ENCODE measurements at places on chromosomes 2 and 18.

GRCh38 chr2:129763966-129764365 lies 215.5 kb upstream of the RAB6C start:
- no peak for DNase-seq

DNA sequence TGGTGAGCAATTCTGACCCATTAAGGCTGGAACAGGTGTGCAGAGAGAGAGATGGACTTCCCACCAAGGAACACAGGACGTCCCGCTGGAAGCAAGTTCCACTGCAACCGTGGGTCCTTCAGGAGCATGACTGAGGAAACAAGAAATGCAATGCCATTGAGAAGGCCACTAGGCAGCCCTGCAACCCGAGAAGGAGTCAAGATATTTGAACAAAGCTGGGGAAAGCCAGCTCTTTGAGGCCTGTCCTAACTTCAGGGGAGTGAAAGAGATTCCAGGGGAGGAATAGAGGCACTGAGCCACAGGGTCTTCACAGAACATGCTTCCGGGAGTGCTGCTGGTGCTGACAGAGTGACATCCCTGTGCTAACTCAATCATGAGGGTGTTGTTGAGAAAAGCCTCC lies 153.8 kb upstream of the ZNF236 start:
- DNase-seq: no peak

GRCh38 chr2:88903749-88904353 lies 212.4 kb downstream of the RPIA start:
- no peak for DNase-seq

DNA sequence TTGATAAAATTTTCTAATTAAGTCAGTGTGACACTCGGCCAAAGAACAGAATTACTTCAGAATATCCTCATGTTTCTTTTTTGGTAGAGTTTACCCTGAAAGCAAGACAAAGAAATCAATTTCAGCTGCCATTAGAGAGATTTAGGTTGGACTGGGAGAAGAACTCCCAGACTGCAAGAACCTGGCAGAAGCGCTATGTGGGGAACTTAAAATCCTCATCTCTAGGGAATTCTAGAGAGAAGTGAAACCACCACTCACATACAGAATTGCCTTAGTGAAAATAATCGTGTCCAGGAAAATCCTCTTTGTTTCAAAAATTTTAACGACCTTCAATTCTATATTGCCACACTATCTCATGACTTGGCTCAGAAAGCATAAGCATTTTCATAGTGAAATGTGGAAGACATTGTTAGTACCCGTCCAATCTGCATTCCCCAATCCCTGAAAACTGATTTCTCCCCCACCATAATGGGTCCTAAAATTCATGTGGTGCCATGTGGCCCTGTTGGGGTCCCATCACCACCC lies 297.3 kb upstream of the MEIS1 start:
- DNase-seq: no peak

DNA sequence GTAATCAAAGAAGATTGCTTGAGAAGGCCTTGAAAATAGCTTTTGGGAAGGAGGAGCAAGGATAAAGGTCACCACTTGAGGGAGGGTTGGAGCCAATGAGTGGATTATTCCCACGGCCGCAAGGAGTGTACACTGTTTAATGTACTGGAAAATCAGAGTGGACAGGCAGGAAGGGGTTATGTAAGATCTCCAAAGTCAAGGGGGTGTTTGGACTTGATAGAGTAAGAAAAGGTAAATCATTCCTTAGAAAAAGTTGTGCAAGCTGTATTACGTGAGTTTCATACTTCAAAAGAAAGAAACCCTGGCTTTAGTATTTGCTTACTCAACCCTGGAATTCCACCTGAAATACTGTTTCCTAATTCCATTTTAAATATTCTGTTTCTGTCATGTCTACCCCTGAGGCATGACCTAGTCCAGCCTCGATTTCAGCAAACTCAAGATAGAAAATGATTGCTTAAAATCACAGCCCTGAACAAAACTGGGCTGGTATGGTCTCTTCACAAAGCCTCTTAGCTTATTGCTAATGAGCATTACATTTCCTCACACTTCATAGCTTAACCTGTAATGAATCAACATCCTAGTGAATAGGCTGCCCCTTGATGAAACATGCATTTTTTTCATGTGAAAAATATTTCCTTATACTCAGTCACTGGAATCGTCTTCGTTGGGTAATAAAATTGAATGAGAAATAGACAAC lies 1.1 kb downstream of the MREG start:
- DNase-seq: no peak

DNA sequence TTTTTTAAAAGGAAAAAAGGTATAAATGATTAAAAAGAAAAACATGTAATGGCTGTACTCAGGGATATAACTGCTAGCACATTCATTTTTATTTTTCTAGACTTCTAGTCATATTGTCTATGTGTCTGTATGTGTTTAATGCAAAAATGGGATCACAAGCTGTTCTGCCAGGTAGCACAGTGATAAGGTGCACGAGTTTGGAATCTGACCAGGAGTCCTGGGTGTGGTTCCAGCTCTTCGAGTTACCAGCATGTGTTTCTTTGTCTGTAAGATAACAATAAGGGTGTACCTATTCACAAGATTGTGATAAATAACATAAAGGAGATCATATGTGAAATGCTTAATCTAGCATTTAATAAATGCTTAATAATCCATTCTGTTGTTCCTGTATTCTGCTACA lies 145.3 kb downstream of the PKP4 start:
- no peak for DNase-seq

- DNase-seq: no peak
These were observed 9.9 kb downstream of the AQP12B start for GRCh38 chr2:240672701-240673190.

- DNase-seq: no peak
These were observed 996 bp downstream of the TGFBRAP1 start for GRCh38 chr2:105328281-105329196.

DNA sequence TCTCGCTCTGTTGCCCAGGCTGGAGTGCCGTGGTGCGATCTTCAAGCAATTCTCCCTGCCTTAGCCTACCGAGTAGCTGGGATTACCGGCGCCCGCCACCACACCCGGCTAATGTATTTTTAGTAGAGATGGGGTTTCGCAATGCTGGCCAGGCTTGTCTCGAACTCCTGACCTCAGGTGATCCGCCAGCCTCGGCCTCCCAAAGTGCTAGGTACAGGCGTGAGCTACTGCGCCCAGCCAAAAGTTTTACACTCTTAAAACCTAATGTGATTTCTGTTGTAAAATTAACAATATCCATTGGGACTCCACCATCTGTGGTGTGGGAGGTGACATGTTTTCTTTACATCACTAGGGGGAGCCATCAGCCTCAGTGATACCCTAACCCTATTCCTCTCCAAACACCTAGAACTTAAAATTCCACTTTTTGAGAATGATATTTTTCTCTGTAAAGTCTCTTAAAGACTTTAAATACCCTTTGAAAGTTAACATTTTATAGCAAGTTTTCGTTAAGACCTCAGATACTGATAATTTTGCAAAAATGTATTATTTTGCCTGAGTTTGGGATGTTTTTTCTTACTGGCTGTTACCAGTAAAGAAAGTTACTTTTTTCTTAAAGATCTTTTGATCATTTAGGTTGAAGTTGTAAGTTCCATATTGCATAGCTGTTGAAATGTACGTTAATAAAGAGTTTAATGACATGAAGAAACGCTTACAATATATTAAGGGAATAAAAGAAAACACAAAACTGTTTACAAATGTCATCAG lies 11.6 kb upstream of the EIF2AK2 start:
- DNase-seq: no peak

DNA sequence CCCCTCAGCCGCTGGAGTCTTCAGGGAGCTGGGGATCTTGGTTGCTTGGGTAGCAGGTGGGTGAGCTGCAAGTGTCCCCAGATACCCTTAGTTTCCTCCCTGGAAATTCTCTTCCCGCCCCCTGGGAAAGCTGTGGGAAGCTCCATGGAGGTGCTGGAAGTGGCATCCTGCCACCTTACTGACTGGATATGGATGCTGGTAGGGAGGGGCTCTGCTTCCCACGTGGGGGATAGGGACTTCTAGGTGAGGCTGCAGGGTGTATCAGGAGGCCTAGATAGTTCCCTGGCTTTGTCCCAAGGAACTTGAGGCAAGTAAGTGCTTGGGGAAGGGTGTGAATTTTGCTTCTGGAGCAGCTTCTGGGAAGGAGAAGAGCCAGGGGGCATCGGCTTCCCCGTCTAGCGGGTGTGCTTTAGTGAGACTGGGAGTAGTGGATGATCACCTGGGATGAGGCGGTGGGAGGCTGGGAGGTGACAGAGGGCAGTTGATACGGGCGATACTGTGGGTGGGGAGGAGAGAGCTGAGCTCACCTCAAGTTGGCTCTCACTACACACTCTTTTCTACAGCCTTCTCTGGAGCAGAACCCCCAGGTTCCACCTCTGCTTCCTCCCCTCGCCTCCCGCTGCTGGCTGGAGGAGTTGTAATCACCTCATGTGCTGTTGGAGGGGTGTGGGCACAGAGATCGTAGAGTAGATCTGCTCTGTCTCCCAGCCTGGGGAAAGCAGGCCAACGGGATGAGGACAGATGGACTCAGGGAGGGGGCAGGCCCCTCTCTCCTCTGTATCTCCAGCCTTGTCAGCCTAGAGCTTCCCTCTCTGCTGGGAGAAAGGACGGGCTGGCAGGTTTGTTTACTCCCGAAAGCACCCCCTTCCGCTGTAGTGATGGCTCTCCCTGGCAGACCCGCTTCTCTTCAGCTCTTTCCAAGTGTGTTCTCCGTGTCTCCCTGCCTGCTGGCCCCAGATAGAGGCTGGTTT lies 19.8 kb downstream of the TET3 start:
- DNase-seq: no peak

DNA sequence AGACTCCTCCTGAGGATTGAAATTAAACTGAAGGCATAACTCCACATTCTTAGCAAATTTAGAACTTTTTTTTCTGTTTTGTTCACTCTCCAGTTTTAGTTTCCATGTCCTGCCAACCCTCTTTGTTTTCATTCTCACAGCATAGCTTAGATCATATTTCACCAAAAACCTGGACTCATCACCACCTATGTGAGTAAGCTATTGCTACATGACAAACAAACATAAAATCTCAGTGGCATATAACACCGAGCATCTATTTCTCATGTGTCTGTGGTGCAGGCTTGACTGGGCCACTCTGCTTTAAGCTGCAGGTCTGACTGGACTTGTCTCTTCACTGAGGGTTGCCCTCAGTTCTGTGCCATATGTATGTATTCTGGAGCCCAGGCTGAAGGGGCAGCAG lies 385.2 kb downstream of the ARHGAP15 start:
- no peak for DNase-seq

DNA sequence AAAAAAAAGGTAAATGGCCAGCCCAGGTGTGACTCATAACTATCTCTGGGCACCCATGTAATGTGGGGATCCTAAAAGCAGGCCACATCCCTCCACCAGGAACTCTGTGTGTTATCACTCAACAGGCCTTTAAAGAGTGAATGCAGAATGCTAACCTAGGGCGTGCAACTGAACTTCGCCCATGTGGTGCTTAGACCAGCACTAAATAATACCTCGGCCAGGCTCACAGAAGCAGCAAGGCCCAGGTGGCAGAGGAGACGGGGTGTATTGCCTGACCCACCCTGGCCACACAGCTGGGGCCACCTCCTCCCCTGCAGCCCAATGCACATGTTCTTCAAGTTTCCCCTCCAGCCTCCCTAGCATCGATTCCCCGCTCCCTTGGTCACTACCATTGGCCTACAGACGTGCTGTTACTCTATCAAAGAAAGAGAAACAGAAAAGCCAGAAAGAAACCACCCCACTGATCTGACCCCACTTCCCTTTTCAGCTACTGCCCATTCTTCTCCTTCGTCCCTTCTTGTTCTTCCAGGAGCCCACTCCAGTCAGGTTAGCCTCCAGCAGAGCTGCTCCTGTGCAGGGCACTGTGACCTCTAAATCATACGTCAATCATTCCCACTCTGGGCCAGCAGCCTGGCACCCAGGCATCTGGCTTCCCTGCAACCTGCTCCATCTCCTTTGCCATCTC lies 22.0 kb downstream of the FAM178B start:
- no peak for DNase-seq

GRCh38 chr2:48277153-48277552 lies 252.8 kb upstream of the STON1 start:
- DNase-seq: no peak

- no peak for DNase-seq
These were observed 83.5 kb downstream of the DNAH7 start for GRCh38 chr2:195984923-195985726.

DNA sequence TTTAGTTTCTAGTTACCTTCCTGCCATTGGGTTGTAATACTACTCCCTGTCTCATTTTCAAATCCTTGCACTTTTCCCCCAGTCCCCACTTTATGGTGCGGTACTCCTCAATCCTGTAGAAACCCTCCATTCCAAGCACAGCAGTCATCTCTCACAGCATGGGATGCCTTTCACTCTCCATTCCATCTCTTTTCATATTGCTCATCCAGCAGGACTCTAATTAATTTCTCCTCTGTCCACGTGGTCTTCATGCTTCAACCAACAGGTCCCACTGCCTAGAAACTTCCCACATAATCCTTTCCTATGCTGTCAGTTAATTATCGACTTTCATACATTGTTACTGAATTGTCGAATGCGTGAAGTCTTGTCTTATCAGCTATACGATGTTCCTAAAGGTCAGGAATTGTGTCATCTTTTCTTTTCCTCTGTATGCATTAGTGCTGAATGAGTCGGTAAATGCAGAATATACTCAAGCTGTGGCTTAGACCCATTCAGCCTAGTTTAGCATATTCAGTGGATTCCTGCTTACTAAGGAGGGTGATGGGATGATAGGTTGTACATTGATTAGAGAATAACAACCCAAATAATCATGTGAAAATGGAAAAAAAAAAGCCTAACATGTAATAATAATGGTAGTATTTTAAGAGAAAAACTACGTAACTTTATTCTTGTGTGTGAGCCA lies 89.7 kb downstream of the CRIM1 start:
- DNase-seq: no peak

DNA sequence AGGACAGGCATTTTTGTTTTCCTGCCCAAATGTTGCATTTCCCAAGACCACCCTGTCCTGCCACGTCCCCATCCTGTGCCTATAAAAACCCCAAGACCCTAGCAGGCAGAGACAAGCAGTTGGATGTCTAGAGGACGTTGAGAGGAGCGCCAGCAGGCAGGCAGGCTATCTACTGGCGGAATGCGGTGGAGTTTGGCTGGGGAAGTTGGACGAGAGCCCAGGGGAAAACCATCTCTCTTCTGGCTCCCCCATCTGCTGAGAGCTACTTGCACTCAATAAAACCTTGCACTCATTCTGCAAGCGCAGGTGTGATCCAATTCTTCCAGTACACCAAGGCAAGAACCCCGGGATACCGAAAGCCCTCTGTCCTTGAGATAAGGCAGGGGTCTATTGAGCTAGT lies 72.5 kb downstream of the ARL6IP6 start:
- DNase-seq: no peak

GRCh38 chr18:47118981-47119380 lies 31.3 kb downstream of the HDHD2 start:
- no peak for DNase-seq

Measured in AG09319 (cell line).